ENCODE measurements at places on chromosomes 16 and 17.

DNA sequence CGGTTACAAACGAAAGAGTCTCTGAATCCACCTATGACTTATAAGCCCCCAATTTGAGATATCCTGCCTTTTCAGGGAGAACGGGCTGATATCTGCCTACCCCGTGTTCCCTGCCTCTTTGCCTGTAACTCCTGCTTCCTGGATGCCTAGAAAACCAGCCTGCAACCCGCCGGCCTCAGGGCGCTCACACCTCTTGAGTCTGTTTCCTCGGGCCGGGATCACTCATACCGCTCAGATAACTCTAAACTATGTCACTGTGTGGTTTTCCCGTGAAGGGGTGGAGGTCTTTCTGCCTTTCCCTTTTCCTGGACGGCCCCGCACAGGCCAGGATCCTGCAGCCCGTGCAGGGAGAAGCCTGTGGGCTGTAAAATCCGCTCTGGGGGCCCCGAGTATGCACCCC is 10.4 kb downstream of the RPUSD1 start:
- DNase-seq: no peak

- DNase-seq: no peak
Observed at GRCh38 chr17:66506641-66507040, 204.2 kb downstream of the PRKCA start.

GRCh38 chr16:89602273-89602951 is 11.0 kb upstream of the DPEP1 start:
- no peak for DNase-seq

GRCh38 chr17:17514361-17514992 is 18.3 kb upstream of the RASD1 start:
- DNase-seq: no peak

DNA sequence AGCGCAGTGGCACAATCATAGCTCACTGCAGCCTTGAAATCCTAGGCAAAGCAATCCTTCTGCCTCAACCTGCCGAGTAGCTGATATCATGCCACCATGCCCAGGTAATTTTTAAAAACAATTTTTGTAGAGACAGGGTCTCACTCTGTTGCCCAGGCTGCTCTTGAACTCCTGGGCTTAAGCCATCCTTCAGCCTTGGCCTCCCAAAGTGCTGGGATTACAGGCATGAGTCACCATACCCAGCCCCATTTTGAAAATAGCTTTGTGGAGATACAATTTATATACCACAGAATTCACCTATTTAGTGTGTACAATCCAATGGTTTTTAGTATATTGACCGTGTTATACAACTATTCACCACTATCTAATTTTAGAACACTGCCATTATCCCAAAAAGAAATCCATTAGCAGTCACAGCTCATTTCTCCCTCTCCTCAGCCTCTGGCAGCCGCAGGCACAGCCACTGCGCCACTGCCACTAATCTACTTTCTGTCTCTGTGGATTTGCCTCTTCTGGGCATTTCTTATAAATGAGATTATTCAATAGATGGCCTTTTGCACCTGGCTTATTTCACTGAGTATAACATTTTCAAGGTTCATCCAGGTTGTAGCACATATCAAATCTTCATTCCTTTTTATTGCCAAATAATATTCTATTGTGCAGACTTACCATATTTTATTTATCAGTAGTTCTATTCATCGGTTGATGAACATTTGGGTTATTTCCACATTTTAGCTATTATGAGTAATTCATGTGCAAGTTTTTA is 6.5 kb downstream of the RNF157 start:
- DNase-seq: no peak

GRCh38 chr17:43648916-43649315 is 12.8 kb downstream of the MEOX1 start:
- no peak for DNase-seq

DNA sequence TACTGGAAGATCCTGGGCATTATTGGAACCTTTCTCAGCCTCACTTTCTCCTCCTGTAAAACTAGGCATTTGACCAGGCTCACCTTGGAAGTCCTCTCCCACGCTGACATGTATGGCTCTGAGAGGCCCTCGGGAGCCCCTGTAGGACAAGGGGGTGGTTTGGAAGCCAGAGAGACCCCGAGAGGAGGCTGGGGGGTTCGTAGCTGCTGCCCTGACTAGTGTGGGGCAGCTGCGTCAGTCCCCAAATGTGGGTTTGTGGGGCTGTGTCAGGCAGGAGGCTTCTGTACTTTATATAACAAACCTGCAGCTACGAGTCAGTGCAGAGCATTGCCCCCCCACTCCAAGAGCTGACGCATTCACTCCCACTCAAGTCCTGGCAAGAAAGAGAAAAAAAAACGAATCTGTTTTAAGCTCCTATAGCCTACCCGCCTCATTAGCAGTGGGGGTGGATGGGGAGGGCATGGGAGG is 1.8 kb downstream of the CX3CL1 start:
- DNase-seq: no peak

GRCh38 chr16:13902677-13903076 is 17.3 kb upstream of the ERCC4 start:
- DNase-seq: no peak

GRCh38 chr16:84040823-84041820 is 1.5 kb downstream of the SLC38A8 start:
- DNase-seq: no peak

All from NCI-H1417 treated with DMSO at 0.1 percent for 48 hours (cell line).